NCI-H526 treated with DMSO at 0.1 percent for 48 hours (cell line): ENCODE measurements at places on chromosomes 4 and X.
A peak's percentile ranks its signal among the peaks of the same experiment; 100 is the strongest.

- DNase-seq: no peak
Measured at GRCh38 chr4:109912706-109913595, at the start of gene EGF. TSS of gene EGF (plus strand) at chr4:109912883. CDS start at chr4:109913336, 453 bp downstream.

DNA sequence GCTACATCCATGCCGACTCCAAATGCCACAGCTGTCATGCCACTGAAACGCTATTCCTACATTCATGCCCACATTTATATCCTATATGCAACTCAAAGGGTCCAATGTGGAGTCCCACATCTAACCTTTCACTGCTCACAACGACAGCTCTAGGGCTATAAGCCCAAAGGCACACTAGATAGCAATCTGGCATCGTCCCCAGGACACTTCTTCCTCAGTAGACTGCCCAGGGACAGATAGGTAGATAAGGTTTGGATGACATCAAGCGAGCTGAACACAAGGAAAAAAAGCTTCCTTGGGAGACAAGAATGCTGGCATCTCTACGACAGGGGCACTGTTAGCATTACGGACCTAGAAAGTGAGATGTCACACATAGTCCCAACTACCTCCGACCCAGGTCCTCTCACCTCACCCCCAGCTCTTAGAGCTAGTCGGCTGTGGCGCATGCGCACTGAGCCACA, 685 bp downstream of the RAB9B start:
- DNase-seq: peak; percentile 25

DNA sequence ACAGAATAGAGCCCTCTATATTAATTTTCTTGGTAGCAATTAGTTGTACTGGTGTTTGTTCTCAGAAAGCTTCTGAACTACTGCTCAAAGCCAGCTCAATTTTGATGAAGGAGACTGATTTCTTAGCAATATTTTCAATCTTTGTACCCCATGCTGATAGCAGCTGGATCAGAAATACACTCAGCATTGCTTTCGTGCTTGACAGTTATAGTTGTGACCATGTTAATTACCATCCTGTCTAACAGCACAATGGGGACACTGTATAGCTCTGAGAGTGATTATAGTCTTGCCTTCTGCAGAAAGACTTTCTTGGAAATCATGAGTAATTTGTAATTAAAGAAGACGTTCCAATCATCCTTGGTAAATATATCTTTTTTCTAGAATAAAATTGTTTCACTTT, 79.7 kb upstream of the GNPDA2 start:
- DNase-seq: no peak

DNA sequence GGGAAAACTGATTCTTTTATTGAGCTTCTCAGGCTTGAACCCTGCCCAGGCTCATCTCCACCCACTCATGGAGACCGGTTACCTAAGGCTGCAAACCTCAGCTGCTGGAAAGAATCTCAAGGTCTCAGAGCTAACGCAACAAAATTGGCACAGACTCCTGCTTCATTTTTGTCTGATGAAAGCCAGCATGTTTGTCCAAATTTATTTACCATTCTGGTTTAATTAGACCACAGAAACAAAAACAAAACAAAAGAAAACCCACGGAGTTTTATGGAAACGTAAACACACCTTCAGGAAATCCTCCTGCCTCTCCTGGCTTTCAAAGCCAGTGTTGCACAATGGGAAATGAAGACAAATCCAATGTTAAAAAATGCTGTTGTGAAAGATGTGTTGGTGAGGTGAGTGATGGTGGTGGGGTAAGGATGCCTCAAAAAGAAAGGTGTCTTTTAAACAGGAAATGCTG, 56.4 kb upstream of the PDLIM3 start:
- DNase-seq: no peak

GRCh38 chrX:13059637-13060499, 15.4 kb upstream of the FAM9C start:
- no peak for DNase-seq

GRCh38 chr4:138259271-138259670, 17.1 kb upstream of the SLC7A11 start:
- no peak for DNase-seq

DNA sequence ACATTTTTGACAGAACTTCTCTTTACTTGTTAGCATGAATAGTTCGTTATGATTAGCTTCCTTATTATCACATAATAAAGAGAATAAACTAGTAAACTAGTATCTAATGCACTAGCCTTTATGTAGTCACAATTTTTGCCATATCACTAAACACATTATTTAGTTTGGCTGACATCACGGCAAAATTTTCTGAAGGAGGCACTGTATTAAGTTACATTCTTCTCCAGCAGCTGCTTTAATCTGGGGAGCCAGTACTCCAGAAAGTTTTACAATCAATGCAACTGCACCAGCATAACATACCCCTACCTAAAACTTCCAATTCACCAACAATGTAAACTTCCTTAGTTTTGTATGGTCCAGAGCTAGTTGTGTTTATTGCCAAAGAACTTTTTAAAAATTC, 87.8 kb downstream of the FIP1L1 start:
- DNase-seq: no peak

- peak; percentile 75 for DNase-seq
Measured at GRCh38 chrX:46850771-46851170, 13.9 kb downstream of the RP2 start.

DNA sequence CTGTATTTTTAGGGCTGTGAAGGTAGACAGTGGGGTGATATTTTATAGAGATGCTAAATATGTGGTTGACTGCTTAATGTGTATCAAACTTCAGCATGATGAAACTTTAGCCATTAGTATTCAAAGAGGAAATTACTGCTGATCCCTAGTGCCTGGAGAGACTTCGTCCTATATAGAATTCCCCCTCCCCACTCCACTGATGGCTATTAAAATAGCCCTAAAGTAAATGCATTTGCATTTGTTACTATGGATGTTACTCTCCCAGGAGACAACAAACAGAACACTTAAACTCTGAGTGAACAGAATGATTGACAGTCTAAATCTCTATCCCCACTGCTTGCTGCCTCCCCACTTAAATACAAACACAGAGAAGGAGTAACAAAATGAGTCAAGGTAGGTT, 39.1 kb downstream of the ADGRL3 start:
- peak; percentile 47 for DNase-seq

DNA sequence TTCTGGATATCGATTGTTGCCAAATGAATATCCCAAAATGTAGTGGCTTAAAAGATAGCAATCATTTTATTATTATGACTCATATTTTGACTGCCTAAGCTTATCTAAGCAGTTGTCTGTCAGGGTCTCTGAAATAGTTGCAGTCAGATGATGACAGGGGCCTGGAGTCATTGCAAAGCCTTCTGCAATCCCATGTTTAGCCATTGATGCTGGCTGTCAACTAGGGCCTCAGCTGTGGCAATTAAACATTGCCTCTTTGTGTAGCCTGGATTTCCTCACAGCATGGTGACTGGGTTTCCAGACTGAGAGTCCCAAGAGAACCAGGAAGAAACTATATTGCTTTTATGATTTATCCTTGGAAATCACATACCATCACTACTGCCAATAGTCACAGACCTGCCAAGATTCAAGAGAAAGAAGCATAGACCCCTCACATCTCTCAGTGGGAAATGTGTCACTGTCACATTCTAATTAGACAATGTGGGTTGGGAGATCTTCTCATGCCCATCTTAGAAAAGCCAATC, 227.3 kb upstream of the NOCT start:
- no peak for DNase-seq

DNA sequence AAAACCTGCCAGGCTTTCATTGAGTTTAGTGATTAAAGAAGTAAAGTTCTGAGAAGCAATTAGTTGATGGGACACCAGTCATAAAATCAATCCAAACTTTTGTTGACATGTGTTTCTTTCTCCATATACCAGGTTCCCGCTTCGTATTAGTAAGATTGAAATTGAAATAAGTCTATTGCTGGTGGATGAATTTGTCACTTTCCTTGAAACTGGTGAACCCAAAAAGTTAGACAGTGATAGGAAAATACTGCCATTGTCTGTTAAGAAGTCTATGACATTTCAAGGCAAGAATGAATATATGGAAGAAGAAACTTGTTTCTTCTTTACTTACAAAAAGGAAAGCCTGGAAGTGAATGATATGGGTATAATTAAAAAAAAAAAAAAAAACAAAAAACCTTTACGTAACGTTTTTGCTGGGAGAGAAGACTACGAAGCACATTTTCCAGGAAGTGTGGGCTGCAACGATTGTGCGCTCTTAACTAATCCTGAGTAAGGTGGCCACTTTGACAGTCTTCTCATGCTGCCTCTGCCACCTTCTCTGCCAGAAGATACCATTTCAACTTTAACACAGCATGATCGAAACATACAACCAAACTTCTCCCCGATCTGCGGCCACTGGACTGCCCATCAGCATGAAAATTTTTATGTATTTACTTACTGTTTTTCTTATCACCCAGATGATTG, at the start of gene CD40LG:
TSS of gene CD40LG (plus strand) at position 482 of the 684 bp plus-strand sequence. CDS start at position 573, 91 bp downstream.
- no peak for DNase-seq

DNA sequence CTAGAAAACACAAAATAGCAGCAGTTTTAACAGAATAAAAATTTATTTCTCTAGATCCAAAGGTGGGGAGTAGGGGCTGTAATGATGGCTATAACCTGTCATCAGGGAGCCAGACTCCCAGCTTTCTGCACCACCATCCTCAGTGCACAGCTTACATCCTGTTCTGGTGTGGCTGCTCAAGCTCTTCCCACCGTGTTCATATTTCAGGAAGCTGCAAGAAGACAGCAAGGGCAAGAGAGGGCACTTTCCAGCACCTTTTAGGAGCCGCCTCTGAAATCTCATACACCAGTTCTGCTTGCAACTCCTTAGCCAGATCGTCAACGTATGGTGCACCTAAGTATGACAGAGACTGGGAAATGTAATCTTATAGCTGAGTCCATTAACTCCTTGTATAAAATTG, 253.7 kb downstream of the CENPC start:
- DNase-seq: no peak

DNA sequence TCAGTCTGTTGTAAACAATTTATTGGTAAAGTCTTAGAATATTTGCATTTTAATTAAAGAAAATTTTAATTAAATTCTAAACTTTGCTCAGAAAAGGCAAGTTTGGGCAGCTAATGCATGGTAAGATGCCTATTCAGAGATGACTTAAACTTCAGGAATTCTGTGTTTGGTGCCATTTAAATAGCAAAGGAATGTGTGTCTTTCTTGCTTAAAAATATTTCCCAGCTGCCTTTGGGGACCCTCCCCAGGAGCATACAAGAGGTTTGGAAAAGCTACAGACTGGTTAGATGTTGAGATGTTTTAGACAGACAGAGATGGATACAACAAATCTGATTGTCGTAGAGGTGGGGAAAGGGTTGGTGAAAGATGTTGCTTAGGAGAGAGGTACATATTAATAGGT, 36.5 kb downstream of the AFF2 start:
- no peak for DNase-seq

DNA sequence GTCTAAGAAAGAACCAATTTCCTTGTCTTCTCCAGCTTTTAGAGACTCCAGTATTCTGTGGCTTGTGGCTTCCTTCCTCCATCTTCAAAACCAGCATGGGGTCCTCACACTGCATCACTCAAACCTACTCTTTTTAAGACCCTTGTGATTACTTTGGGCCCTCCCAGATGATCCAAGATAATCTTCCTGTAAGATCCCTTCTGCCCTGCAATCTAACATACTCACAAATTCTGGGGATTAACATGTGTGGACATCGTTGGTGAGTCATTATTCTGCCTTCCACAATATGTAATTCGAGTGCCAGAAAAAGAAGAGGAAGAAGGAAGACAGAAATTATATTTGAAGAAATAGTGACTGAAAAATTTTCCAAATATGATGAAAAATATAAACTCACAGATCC, 47.9 kb downstream of the BEND4 start:
- DNase-seq: no peak

DNA sequence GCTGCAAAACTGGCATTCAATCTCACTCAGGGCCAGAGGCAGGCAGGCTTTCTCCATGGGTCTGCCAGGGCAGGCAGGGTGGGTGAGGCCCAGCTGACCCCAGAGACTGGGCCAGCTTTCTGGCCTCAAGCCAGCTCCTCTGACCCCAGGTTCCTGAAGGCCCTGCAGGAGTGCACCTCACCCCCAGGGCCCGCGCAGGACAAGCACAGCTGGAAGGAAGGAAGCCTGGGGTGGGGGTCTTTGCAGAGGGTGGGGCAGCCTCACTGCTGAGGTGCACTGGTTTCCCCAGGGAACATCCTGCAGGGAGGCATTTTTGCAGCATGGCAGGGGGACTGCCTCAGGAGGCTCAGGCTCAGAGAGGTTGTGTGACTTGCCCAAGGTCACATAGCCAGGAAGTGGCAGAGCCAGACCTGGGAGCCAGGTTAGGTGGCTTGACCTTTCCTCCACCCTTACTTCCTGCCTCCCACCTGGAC, 31.5 kb upstream of the AFAP1 start:
- no peak for DNase-seq

GRCh38 chrX:12443534-12444098, 305.3 kb downstream of the FRMPD4 start:
- no peak for DNase-seq

DNA sequence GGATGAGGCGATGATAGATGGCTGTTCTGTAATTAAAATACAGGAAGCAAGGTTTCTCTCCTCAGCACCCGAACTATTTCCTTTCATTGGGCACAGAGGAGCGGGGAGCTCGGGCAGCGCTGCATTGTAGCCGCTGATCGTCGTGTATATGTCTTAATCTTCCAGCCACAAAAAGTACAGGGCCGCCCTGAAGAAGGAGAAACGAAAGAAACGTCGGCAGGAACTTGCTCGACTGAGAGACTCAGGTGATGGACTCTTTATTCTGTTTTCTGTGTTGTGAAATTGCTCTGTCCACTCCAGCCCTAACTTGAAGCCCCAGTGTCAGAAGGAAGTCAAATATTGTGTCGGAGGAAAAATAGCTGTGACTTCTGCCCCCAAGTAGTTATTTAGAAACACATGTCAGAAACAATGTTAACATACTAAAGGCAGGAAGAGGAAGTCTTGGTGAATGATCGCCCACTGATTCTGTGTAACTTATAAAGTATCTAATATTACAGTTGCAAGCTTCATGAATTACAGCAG, 546 bp downstream of the ZRSR2 start:
- no peak for DNase-seq
